ENCODE measurements at places on chromosomes 16 and 17.

GRCh38 chr17:48374650-48375230 lies 55.3 kb downstream of the SKAP1 start:
- DNase-seq, result no peak

DNA sequence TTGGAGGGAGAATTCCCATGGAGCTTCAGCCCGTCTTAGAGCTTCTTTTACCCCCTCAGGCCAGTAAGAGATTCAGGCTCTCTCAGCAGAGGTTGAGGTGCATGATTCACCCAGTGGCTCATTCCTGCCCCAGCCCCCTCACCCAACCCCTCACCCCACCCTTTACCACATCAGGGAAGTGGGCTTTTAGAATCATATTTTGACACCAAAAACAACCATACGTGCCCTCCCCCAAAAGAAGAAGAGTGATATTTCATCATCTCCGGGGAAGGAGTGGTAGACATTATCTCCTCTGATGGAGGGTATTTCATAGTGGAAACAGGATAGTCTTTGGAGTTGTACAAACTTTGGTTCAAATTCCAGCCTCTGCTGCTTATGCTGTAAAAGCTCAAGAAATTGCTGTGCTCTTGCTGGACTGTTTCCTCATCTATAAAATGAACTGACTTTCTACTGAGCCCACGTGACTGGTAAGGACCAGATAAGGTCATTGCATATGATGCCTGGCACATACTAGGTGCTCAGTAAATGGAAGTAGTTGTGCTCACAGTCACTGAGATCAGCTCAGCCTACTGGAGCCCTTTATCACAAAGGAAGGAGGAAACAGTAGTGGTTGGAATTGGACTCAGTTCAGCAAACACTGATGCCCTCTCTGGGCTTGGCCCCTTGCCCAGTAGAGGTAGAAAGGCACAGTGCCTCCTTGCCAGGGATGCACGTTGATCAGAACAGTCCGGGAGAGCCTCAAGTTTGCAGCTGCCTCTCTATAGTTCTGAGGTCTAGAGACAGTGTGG lies 18.3 kb upstream of the CCL5 start:
- no peak for DNase-seq

GRCh38 chr16:63422715-63423114 lies 1386.5 kb upstream of the CDH8 start:
- DNase-seq, result peak; percentile 17

DNA sequence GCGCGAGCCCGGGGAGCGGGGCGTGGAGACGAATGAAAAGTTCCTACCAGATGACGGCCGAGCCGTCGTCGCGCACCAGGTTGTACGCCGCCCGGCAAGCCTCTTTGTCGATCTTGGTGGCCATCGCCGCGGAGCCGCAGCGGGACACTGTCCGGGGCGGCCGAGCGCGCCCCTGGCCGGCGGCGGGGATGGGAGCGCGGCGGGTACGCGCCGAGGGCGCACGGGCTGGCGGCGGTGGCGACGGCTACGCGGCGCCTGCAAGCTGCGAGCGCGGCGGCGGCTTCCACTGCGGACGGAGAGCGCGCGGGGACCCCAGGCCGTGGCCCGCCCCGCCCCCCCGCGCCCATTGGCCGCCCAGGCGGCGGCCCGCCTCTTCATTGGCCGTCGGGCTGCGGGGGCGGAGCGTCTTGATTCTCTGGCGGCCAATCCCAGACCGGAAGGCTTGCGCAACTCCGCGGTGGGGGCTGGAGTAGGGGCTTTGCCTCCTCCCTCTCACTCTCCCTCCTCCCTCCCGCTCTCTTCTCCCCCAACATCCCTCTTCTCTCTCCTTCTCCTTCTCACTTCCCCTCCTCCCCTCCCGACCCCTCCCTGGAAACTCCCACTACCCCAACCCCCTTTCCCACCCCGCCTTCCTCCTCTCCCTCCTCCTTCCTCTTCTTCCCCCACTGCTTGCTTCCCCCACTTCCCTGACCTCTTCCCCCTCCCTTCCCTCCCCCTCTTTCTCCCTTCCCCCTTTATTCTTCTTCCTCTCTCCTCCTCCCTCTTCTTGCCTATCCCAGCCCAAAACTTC lies at the start of gene COTL1:
Gene COTL1, minus strand, starts transcription at position 288 of the 790 bp plus-strand sequence. Its CDS starts 164 bp downstream, at position 124.
- peak; percentile 88 for DNase-seq

- DNase-seq, result no peak
Measured at GRCh38 chr16:14110728-14111251, 39.7 kb downstream of the MRTFB start.

GRCh38 chr17:54307351-54307750 lies 484.6 kb downstream of the KIF2B start:
- no peak for DNase-seq

- DNase-seq, result no peak
Measured at GRCh38 chr16:12354296-12354833, 377.8 kb downstream of the SNX29 start.

- DNase-seq, result no peak
Measured at GRCh38 chr17:20210614-20211013, 201.5 kb downstream of the SPECC1 start.

- no peak for DNase-seq
Measured at GRCh38 chr16:20954574-20954973, 54.0 kb downstream of the LYRM1 start.

DNA sequence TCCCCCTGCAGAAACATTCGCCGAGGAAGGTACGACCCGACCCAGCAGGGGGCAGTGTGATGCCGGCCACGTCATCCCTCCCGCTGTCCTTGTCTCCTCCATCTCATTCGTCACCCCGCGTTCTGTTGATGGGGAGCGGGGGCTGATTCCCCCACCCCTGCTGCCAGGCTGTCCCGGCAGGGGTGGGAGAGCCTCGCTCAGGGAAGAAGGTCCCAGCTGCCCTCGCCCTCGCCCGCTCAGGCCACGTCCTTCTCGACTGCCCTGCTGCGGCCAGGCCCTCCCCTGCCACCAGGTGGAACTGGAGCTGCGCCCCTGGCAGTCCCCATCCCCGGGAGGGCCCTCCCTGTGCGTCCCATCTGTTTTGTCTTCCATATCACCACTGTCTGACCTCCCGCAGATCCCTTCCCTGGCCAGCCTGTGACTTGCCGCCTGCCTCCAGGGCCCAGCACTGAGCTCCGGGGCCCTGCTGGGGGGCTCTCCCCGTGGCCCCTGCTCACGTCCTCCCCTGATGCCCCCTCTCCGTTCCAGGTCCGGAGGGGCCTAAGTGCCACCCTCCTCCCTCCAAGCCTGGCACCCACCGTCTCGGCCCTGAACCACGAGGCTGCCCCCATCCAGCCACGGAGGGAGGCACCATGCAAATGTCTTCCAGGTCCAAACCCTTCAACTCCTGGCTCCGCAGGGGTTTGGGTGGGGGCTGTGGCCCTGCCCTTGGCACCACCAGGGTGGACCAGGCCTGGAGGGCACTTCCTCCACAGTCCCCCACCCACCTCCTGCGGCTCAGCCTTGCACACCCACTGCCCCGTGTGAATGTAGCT lies 20.6 kb downstream of the ADAM11 start:
- DNase-seq, result peak; percentile 89
